ENCODE measurements at places on chromosomes 5 and 9.
A peak's percentile ranks its signal among the peaks of the same experiment; 100 is the strongest.

DNA sequence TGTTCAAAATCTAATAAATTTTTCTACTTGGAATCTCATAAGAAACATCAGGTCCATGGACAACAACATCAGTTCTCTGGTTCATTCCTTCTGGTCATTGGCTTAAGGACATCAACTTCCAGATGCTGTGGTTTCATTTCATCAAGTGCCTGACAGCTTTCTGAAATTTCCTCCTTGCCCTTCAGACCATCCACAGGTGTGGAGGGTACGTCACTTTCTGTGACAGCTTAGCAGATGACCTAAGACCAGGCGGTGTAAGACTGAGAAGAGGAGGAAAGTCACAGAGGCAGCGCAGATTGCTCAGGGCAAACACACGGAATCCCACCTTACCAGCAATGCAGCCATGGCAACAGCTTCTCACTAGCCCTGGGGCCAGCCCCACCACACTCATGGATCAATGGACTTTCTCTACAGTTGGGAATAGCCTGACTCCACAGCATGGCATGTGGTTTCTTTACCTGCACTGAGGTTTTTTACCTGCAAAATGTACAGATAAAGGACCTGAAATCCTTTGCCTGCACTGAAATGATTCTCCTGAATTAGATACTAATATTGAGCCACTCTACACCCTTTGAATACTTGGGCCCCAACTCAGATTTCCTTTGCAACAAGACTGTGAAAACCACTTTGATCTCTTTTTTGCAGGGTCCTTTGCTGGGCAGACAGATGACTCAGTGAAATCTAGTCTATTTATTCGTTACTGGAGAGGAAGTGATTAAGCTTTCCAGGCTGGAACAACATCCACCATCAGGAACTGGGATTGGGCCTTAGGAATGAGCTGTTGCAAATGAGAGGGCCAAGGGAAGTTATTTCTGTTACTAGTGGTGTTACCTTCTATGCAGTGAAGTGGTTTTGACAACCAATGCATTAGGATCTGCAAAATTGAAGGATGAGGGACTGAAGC, 26.9 kb downstream of the TICAM2 start:
- no peak for DNase-seq

GRCh38 chr5:139849942-139850341, 54.3 kb downstream of the PSD2 start:
- DNase-seq = no peak

GRCh38 chr9:87599901-87600610, 102.4 kb downstream of the DAPK1 start:
- no peak for DNase-seq

- no peak for DNase-seq
Measured at GRCh38 chr9:128901822-128902221, 19.0 kb upstream of the PHYHD1 start.

- no peak for DNase-seq
Measured at GRCh38 chr5:180640611-180640860, 8.9 kb downstream of the FLT4 start.

- DNase-seq = no peak
Measured at GRCh38 chr5:133728475-133728874, 116.1 kb upstream of the FSTL4 start.

GRCh38 chr5:50965654-50966375, 299.4 kb downstream of the PARP8 start:
- no peak for DNase-seq

DNA sequence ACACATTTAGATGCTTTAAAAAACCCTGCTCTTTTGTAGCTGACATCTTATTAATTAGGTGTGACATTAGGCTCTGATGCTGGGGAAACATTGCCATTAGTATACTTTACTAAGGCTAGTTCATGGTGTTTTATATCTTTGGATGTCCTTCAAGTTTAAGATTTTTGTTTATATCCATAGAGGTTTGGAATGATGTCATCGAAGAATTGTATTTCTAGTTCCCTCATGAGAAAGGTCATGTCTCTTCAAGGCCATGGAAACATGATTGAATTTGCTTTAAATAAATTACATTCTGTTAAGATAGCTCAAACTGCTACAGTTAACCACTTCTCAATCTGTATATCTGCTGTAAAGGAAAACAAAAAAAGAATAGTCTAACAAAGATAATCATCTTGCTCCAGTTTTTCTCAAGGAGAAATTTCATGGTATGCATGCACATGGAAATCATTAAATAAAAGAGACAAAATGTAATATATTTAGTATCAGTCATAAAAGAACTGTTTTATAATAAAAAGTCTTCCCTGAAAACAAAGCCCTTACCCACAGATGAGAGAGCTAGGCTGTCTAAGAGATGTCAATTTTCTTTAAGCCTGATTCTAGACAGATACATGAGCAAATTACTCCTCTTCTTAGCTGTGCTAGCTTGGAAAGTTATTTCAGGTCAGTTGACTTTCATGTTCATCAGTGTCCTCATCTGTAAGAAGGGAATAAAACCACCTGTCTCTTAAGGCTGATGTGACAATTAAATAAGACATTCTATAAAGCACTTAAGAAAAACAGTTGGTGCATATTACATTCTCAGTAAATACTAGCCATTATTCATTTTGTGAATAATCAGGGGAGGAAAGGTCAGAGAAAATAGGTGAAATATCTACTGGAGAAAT, 25.0 kb upstream of the STARD4 start:
- no peak for DNase-seq

DNA sequence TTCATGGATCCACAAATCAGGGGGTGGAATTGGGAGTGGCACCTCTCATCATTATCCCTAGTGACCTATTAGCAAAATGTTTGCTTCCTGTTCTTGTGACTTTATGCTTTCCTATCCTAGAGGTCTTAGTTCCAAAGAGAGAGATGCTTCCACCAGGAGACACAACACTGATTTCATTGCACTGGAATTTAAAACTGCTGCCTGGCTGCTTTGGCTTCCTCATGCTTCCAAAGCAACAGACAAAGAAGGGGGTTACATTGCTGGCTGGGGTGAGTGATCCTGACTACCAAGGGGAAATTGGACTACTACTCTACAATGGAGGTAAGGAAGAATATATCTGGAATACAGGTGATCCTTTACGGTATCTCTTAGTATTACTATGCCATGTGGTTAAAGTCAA, 69.2 kb upstream of the SH3GL2 start:
- no peak for DNase-seq

DNA sequence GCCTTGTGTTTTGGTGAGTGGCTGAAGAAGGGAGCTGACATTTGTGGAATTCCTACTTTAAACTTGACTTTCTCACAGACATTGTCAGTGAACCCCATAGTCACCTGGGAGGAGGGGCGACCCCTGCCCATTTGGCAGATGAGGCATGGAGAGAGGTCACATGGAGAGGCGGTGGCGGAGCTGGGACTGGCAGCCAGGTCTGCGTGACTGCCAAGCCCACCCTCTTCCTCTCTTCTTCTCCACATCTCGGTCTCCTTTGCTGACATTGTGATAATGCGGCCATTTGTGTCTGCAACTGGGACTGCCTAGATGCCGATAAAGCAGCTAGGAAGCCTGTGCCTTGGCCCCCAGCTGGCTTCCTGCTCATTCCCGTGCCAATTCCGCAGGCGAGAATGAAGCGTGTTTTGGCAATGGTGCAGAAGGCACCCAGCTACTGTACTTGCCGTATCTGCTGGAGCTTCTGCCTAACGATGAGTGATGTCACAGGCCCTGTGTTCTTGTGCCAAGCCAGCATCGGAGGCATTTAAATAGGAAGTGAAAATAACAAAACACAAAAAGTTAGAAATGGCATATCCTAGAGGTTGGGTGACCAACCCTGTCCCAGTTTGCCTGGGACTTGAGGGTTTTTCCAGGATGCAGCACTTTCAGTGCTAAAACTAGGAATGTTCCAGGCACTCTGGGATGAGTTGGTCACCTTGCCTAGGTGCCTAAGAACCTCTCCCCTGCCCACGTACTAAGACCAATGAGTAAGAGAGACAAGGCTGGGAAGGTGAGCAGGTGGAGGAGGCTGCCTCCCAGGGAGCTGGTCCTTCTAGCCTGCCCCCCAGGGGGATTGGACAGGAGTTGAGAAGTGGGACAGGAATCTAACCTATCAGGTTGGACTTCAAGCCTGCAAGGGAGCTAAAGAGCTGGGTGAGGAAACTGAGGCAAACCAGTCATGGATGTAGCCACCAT, 23.6 kb downstream of the OLFML2A start:
- DNase-seq = peak; percentile 52

DNA sequence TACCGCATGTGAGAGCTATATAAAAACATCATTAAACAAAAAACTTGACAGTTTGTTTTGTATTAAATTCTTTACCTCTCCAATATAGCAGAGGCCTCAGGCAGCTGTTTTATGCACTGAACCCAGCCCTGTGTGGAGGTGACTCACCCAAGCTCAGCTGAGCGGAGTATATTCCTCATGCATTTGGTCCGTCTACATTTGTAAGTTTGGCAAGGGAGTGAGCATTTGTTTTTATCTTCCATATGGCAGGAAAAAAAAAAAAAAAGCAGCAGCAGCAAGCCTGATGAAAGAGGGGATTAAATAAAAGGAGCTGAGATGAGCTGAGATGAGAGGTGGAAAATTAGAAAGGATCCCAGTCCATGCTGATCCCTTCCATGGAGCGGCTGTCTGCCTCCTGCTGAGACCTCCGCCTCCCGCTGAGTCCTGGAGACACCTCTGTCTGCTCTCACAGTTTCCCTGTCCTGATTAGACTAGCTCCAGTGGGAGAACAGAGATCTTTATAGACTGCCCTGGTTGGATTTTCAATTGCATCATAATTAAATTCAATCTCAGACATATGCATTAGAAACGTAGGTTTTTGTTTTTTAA, 112.0 kb upstream of the CTNND2 start:
- DNase-seq = no peak

GRCh38 chr9:124087226-124087625, 75.7 kb downstream of the LHX2 start:
- no peak for DNase-seq

DNA sequence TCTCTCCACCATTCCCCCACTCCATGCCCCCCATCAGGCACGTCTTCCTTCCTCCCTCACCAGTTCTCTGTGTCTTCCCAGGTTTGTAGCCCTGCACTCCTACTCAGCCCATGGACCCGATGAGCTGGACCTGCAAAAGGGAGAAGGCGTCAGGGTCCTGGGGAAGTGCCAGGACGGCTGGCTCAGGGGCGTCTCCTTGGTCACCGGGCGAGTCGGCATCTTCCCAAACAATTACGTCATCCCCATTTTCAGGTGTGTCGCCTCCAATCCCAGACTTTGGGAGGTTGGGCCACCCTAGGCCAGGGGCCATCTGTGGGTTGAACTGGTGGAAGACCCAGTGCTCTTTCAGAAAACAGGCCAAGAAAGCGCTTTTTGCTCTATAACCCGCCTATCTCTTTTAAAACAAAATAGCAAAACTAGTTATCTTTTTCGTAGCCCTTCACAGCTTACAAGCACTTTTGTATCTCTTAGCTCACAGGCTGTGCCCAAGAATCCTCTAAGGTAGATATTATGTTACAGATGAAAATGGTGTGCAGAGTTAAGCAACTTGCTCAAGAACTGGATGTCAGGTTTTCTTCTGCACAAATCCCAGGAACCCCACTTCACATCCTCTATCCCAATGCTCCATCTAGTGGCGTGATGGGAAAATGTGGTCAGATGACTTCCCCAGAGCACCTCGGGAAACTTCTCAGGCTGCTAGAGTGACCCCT, 56.2 kb downstream of the PLAC8L1 start:
- no peak for DNase-seq

GRCh38 chr5:98772415-98773213, 849 bp upstream of the RGMB start:
- DNase-seq = peak; percentile 30

DNA sequence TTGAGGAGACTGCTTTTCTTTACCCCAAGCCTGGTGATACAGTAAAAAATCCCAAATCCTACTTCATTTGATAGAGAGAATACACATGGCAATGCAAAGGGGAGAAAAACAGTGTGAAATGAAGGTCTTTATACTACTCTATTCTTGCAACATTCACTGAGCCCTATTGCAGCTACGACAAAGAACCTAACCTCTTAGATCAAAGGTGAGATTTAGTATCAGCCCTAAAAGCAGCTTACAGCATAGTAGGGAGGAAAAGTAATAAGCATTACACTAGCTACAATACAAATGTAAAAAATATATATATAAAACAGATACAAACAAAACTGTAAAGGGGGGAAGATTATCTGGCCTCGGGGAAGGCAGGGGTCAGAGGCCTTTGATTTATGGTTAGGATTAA, 147.1 kb downstream of the MAPKAP1 start:
- DNase-seq = no peak

- no peak for DNase-seq
Measured at GRCh38 chr5:169440107-169440705, 139.3 kb upstream of the SLIT3 start.

Data from memory B cell (primary cell).